Renal pelvis (tissue), 12 donors: ENCODE measurements at places on chromosomes 12 and 14. TPM values are rescaled to one million over a fixed set of nuclear protein-coding genes. Genes with fewer than 3 reads are reported as not detected.

Gene P2RX2
- 1.8 TPM for polyA plus RNA-seq

Gene TFCP2
- polyA plus RNA-seq: 54.7 TPM

Gene ADAM21
- polyA plus RNA-seq: 0.27 TPM

Gene SERPINA4
- polyA plus RNA-seq: 0.80 TPM

Gene TNFRSF1A
- 89.2 TPM for polyA plus RNA-seq

Gene CMKLR1
- polyA plus RNA-seq: 4.3 TPM

Gene CD163
- 8.4 TPM for polyA plus RNA-seq

Gene TSHR
- 1.3 TPM for polyA plus RNA-seq

Gene HNRNPA1
- 3,268 TPM for polyA plus RNA-seq

Gene TMED8
- polyA plus RNA-seq: 24.5 TPM

Gene MLF2
- polyA plus RNA-seq: 213 TPM

Gene BTBD7
- 42.2 TPM for polyA plus RNA-seq

Gene TRHDE
- 25.8 TPM for polyA plus RNA-seq

Gene COL2A1
- polyA plus RNA-seq: 60.3 TPM
